GM04503 (cell line): ENCODE measurements at places on chromosomes 5 and 9.

- DNase-seq: no peak
Measured at GRCh38 chr5:143290125-143290524, 113.4 kb downstream of the NR3C1 start.

DNA sequence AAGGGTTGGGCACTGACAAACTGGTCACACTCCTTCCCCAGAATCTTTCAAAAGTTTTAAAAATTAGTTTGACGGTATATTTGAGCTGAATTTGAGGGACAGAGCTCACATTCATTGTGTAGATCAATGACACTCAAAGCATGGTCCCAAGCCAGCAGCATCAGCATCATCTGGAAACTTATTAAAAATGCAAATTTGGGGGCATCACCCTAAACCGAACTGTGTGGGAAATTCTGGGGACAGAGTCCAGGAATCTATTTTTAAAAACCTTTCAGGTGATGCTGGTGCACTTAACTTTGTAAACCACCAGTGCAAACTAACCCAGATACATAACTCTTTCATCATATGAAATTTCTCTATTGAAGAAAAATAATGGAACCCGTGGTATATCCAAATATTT is 58.1 kb upstream of the MTAP start:
- no peak for DNase-seq

DNA sequence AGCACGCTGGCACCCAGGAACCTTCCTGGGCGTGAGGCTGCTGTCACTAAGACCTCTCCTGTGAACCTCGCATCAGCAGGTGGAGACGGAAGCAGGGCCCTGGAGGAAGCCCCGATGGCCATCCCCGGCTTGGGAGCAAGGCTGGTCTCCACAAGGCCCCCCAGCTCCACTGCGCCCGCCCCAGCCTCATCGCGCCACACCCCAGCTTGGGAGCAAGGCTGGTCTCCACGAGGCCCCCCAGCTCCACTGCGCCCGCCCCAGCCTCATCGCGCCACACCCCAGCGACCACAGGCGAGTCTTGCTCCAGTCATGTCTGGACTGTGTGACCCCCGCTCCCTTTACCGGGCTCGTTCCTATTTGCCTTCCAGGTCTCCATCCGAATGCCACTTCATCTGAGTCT is 11.0 kb downstream of the QSOX2 start:
- no peak for DNase-seq

GRCh38 chr5:132655821-132656773 is 1.9 kb upstream of the IL13 start:
- DNase-seq: no peak

DNA sequence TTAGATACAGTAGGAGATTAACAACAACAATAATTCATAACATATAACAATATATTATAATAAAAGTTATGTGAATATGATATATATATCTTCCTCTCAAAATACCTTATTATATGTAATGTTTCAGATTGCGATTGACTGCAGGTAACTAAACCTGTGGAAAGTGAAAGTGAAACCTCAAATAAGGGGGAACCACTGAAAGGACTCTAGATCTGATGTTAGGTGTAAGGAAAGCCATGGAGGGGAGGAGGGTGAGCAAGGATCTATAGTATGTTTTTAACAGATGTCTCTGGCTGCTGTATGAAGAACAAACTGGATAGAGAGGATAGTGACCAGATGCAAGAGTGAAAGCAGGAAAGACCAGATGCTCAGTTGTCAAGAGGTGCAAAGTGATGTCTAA is 5.8 kb upstream of the FSTL4 start:
- DNase-seq: no peak

DNA sequence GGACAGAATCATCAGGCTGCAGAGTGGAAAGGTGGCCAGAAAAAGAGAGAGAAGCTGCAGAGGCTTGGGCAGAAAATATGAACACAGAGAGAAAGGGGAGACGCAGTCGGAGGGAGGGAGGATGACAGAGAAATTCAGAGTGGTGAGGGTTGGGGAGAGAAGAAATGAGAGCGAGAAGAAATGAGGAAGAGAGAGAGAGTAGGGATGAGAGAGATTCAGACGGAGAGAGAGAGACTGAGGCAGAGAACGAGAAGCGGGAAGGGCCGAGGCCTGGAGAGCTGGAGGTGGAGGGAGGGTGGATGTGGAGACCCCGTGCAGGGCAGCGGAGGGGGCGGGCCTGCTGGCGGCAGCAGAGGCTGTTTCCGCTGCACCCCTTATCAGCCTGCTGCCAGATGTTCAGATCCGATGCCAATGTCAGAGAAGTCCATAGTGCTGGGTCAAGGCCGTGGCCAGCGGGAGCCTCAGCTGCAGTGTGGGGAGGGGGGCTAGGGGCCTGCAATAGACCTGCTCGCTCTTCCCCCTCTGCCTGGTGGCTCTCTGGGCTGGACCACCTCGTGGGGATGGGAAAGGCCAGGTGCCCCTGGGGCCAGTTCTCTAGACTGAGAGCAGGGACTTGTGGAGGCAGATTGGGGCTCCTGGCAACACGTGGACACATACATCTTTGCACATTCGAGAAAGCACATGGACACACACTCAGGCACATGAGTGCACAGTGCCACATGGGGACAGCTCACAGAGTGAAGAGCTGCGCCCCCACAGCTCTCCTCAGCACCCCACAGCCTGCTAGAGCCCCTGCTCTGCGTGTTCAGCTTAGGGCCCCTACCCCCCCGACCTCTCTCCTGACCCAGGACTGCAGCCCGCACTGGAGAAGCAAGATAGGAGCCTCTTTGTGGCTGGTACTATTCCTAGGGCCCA is 4.9 kb upstream of the NR5A1 start:
- no peak for DNase-seq

- no peak for DNase-seq
Measured at GRCh38 chr5:59548807-59549357, 344.6 kb downstream of the PDE4D start.

- peak; percentile 20 for DNase-seq
Measured at GRCh38 chr5:82422751-82423181, 144.6 kb upstream of the RPS23 start.

- DNase-seq: no peak
Measured at GRCh38 chr5:151612689-151613427, 21.7 kb upstream of the FAT2 start.

GRCh38 chr9:31112491-31112890 is 1272.0 kb upstream of the ACO1 start:
- DNase-seq: no peak

- no peak for DNase-seq
Measured at GRCh38 chr9:104238668-104239067, 144.6 kb downstream of the SMC2 start.

DNA sequence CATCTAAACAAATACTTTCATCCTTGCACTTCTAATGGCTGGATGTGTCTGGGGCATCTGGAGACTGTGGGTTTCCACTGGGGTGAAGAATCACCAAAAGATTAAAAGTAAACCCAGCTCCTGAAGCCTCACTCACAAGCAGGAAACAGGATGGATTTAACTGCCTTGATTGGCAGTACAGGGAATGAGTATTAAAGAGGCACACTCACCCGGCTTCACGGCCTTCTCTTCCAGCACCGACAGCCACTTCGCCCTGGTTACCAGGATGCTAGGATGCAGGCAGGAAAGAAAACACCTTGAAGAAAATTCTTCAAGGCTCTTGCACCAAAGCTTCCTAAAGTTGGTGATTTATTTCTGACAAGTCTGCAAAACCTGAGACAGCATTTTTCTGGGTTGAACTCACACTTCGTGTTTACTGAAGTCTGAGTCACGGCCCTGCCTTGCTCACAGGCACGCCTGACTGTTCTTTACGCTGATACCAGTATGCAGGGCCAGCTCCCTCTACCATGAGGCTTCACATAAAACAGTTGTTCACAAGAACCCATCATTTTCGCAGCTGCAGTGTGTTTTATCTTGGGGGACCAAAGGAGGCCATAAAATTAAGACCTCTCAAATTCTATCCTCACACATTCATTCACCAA is 56.5 kb upstream of the ZNF354A start:
- peak; percentile 52 for DNase-seq

GRCh38 chr5:170892196-170892595 is 30.4 kb downstream of the RANBP17 start:
- DNase-seq: no peak

DNA sequence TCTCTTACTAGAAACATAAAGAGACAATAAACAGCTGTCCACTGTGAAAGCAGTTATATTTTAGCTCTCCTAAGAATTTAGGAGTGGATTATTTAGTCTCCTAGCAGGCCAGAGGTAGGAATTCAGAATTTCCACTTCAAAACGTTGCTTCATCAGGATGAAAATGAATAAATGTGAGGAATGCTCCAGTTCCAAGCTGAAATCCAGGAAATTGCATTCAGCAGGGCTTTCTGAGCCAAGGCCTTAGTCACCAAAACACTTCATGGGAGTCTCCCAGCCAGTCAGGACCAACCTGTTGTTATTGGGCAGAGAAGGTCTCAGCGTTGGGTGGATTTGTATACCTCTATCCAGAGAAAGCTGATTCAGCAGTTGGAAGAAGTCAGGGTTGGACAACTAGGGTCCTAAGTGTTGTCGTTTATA is 1040.3 kb downstream of the TLE1 start:
- no peak for DNase-seq

- DNase-seq: no peak
Measured at GRCh38 chr9:72533322-72533721, 11.9 kb downstream of the TMC1 start.

GRCh38 chr9:70192707-70193106 is 66.1 kb upstream of the SMC5 start:
- DNase-seq: no peak

DNA sequence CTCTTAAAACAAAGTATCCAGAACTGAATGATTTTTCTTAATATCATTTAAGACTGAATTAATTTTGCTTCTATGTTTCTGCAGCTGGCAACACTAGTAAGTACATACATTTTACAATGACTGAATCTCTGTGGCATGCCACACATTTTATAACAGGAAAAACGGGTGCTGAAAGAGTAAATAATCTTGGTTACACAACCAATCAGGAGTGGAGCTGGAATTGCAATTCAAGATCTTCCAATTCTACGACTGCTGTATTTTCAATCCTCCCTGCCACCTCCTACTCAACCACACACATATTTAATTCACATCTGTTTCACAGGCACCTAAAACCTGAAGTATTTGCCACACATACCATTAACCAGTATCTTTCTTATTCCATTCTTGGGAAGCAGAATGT is 52.7 kb upstream of the NR5A1 start:
- DNase-seq: no peak

- no peak for DNase-seq
Measured at GRCh38 chr5:149782018-149782894, 52.1 kb downstream of the PPARGC1B start.

- no peak for DNase-seq
Measured at GRCh38 chr5:136031711-136032110, 2.9 kb downstream of the TGFBI start.

GRCh38 chr9:108634672-108635462 is 220.9 kb downstream of the ACTL7B start:
- peak; percentile 88 for DNase-seq

GRCh38 chr9:38053697-38054461 is 15.1 kb downstream of the SHB start:
- DNase-seq: no peak

DNA sequence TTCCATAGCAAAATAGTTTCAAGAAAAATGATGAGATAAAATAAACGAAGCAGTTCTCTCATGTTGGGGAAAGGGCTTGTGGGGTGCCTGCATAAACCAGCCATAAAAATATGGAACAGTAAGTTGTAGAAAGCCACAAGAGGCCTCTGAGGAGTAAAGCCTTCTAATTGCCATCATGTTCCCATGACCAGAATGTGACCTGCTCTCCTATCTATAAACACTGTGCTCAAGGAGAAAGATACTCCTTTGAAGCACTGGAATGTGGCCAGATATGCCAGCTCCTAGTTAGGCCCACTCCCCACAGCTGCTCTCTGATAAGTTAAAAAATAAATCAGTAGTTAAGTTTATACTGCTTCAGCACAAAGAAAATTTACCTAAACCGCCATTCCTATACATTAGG is 65.8 kb downstream of the SETX start:
- DNase-seq: no peak

GRCh38 chr9:135340726-135341475 is 138.7 kb upstream of the PPP1R26 start:
- DNase-seq: no peak

GRCh38 chr9:83299571-83299970 is 236.6 kb upstream of the RASEF start:
- DNase-seq: peak; percentile 80

DNA sequence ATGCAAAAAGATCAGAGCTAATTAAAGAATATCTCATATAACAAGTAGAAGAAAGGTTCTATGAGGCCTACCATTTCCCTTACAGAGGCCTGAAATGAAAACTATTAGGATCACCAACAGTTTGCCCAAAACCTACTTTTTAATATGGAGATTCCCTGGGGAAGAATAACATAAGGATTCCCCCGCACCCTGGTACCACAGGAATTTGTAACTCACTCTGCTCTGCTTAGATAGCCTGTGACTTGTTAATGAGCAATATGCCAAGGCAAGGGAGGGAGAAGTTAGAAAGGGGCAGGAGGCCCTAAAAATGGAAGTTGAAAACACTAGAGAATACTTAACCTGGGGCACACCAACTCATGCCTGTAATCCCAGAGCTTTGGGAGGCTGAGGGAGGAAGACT is 107.0 kb downstream of the CDH6 start:
- peak; percentile 12 for DNase-seq

DNA sequence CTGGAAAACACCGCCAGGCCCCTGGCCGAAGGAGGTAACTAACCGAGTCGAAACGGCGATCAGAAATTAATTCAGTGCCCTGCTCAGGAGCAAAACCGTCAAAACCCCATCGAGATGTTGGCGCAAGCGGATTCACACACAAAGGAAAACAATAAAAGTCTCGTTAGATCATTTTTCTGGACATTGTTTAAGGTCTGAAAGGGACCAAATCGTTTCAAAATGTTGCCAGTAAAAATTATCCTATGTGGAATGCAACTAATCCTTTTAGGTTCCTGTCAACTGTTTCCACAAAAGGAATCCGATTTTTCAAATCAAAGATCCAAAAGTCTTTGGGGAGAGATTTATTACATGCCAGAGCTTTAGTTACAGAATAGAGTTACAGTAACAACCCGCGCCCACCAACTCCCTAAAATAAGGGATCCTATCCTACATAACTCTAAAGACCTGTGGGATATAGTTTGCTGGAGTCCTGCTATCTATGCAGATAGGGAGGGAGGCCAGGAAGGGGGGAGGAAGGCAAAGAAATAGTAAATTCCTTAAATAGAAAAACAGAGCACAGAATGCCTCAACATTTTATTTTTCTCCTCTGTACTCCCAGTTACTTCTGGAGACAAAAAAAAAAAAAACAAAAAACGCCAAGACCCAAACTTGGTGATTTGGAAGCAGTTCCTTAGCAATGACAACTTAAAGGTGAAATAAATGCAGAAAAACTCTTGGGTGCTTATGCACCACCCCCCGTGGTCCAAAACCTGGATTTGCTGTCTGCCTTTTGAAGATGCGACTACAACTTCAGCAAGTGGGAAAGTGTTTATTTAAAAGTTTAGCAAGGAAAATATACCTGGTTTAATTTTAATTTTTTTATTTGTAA is 10.6 kb downstream of the FOXD1 start:
- DNase-seq: no peak

- DNase-seq: no peak
Measured at GRCh38 chr5:6542421-6543345, 90.2 kb downstream of the NSUN2 start.

GRCh38 chr9:135447126-135447525 is 32.5 kb upstream of the PPP1R26 start:
- DNase-seq: no peak
